ENCODE measurements at places on chromosomes 11 and 22. TPM values are rescaled to one million over a fixed set of nuclear protein-coding genes. Genes with fewer than 3 reads are reported as not detected.

The BLID gene
- 7.5 TPM for total RNA-seq

GRCh38 chr22:38570779-38571364 is 889 bp upstream of the DMC1 start:
- peak; percentile 61 for DNase-seq

GRCh38 chr22:37249986-37250385 is 5.9 kb upstream of the RAC2 start:
- DNase-seq: no peak

- peak; percentile 33 for DNase-seq
Measured at GRCh38 chr11:19714022-19714386, 1.4 kb downstream of the NAV2 start.

All from cerebellum (tissue), 4 donors.